ENCODE measurements at places on chromosomes 1 and 21. TPM values are rescaled to one million over a fixed set of nuclear protein-coding genes. Genes with fewer than 3 reads are reported as not detected.

Gene RNU1-3
- under 0.01 TPM for total RNA-seq

Gene ALX3
- not detected for total RNA-seq

Gene AMY1B
- not detected for total RNA-seq

Gene ANKRD45
- total RNA-seq: 0.96 TPM

Gene UBE2Q1
- total RNA-seq: 59.8 TPM

Gene PPIE
- total RNA-seq: 38.6 TPM

Gene EPS8L3
- total RNA-seq: not detected

Gene RIMKLA
- total RNA-seq: not detected
